ENCODE measurements at places on chromosomes 7 and 10.

GRCh38 chr10:5534051-5534821, 9.5 kb downstream of the CALML3 start:
- no peak for DNase-seq

DNA sequence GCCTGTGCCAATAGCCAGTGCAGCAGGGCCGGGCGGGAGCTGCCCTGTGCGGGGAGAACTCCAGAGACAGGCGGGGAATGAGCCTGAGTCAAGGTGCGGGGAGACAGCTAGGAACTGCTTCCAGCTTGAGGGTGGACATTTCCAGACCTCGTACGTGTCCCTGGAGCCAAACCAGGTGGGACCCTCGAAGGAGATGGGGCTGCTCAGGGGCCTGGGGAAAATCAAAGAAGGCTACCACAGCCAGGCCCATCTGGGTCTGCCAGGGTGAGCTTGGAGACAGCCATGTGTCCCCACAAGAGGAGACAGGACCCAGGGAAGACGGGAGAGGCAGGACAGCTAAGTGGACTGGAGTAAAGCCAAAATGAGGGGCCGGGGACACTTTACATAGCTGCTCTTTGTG, 504.9 kb upstream of the MGMT start:
- DNase-seq = no peak

DNA sequence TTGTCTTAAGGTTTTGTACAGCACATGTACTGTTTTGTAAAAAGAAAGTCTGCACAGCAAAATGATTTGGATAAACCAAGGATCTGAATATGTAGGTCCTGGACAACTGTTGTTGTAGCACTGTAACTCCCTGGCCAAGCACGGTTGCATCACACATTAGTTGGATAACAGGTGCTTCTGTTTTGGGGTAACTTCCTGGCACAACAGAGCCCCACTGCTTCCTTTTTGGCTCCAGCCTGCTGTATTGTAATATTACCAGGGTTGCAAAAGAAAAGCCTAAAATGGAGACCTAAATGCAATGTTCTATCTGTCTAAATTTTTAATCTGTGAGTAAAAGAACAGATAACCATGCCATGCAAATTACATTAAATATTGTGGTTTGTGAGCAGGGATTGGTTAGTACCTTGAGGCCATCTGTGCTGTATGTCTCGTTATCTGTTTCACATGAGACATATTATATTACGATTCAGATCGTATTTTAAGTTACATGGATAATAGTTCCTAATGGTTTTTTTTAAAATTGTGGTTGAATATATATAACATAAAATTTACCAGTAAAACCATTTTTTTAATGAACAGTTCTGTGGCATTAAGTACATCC, 27.5 kb upstream of the WAC start:
- no peak for DNase-seq

GRCh38 chr7:87154569-87154968, 2.3 kb downstream of the DMTF1 start:
- DNase-seq = no peak

DNA sequence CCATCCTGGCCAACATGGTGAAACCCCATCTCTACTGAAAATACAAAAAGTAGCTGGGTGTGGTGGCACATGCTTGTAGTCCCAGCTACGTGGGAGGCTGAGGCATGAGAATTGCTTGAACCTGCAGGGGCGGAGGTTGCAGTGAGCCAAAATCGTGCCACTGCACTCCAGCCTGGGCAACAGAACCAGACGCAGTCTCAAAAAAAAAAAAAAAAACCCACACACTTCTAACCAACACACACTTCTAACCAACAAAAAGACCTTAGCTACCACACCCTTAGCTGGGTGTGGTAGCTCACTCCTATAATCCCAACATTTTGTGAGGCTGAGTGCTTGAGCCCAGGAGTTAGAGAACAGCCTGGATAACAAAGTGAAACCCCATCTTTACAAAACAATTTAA, 33.9 kb upstream of the SPOCK2 start:
- no peak for DNase-seq

DNA sequence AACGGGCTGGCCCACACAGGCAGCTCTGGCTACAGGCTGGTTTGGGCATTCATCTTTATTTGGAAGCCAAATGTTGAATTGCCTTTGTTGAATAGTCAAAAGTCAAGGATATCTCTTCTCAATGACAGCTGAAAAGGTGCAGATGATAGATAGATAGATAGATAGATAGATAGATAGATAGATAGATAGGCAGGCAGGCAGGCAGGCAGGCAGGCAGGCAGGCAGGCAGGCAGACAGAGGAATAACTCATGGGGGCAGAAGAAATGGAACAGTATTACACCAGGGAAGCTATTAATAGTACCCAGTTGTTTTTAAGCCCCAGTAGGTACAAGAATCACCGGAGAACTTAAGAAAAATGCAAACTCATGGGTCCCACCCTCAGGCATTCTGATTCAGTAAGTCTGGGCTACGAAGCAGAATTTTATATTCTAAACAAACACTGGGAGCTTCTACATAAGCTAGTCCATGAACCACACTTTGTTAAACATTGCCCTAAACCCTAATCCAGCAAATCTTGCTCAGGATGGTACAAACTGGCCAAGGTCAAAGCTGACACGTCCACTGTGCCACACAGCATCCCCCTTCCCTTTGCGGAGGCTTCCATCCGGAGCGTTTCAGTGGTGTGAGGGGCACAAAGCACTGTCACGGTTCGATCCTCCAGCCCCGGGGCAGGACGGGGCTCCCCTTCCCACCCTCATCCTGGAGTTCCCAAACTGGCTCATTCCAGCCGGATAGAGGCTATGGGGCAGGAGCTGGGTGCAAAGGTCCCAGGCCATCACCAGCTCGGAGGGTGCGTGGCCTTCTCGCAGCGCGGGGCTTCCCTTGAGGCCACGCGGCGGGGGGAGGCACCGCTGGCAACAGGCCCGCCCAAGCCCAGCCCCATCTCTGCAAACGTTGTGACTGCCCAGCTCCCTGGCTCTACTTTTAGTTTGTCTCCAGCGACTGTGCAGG, 6.7 kb downstream of the PRKAG2 start:
- DNase-seq = no peak
